ENCODE measurements at places on chromosomes 16 and 17.

DNA sequence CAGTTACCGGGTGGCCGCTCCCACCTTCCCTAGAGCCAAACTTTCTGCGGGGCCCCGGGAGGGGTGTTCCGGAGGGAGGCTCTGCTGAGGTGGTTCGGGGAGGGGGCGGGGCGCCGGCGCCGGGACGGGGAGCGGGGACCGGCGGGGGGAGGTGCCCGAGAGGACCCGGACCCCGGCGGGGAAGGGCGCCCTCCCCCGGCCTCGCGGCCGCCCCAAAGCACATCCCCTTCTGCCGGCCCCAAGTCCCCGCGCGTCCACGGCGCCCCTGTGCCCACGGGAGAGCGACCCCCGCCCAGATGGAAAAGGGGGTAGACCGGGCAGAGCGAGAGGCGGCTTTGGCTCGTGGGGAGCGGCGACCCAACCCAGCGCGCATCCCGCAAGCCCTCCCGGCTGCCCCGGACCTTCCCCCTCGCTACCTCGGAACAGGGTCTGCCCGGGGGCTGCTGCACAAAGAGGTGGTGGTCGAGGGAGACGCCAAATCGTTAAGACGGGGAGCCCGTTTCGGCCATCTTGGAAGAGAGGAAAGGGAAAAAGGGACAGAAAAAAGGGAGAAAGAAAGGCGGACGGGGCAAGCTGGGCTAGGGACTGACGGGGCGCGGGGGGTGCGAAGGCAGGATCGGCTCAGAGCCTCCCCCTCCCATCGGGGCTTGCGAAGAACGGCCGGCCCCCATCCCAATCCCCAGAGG lies 530 bp downstream of the PCGF2 start:
- no peak for DNase-seq

DNA sequence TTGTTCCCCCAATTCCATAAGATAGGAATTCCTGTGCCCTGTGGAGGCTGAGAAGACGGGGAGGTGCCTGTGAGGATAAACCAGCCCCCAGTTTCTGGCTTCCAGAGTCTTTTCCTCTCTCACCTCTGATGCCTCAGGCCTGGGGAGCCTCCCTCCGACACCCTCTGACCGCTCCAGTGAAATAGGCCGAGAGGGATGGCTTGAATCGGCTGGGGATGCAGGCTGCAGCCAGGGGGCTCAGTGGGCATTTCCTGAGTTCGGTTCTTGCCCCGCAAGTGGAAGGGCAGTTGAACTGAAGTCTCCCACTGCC lies 339.4 kb downstream of the SEC14L1 start:
- no peak for DNase-seq

- peak; percentile 12 for DNase-seq
Observed at GRCh38 chr17:77332034-77332971, 191.5 kb downstream of the SEC14L1 start.

DNA sequence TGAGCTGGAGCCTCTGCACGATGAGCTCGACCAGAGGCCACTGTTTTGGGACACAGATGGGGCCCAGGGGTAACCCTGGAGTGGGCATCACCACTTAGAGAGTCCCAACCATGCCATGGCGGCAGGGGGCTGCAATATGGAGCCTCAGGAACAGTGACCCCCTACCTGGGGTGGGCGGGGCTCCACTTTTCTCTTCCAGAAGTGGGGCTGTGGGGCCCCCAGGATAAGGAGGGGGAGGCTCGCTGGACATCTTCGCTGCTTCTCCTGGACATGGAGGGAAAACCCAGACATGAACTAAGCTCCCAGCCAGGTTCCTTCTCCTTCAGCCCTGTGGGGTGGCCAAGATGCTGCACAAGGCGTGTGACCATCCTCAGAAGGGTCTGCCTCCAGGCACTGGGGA lies 24.7 kb downstream of the CDIP1 start:
- no peak for DNase-seq

DNA sequence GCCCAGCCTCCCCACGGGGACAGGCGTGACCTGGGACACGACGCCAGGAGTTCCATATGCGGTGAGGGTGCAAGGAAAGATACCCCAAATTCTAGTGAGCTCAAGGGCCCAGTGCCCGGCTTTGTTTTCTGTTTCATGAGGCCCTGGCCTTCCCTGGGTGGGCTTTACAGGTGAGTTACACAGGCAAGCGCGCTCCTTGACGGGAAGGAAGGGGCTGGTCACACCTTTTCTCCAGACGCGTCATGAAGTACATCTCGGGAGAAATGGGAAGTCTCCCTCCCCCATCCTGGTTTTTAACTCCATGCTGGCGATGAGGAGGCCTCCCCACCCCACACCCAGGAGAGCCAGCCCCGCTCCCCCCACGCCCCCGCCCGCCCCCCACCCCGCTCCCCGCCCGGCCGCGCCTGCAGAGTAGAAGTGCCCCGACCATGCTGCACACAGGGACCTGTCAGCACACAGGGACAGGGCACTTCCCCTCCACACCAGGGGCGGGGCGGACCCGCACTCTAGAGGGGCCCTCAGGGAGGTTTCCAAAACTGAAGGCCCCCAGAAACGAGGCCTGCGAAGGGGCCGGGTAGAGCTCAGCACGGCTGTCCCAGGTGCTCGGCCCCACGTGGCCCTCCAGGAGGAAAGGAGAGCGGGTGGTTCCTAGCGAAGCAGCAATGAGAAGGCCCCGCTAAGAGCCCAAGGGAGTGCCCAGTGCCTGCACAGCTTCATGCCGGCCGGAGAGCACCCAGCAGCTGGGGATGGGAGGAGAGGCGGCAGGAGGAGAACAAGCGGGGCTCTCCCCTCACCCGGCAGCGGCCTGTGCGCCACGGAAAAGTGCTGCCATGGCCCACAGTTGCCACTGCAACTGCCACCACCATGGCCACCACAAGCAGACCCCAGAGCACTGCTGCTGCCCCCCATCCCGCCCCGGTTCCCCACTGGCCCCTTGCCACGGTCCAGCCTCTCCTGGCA lies 7.7 kb downstream of the CYB561 start:
- no peak for DNase-seq

DNA sequence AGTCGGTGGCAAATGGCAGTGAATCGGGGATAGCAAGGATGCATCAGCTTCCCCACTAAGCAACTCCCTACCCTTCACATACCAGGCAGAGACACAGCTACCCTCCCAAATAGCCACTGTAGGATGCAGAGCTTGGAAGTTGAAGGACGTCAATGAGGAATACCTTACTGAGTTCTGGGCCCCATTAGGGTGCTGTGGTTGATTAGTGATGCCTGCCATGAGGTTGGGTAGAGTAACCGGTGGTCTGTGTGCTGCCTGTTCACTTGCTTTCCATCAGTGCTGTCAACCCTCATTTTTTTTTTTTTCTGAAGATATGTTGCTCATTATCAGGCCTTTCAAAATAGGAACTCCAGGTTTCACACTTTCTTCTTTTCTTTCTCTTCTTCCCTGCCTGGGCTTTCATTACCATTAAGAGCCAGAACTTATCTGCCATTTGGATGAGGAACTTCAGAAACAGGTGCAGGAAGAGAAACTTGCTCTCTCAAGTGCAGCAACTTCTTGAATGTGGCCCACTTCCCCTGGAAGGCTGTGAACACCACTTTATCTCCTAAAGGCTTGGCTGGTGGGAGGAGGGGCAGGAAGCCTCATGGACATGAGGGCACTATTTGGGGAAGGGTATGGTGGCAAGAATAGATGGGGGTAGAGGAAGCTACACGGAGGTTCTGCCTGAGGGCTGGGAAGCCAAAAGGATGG lies 183.5 kb downstream of the NTN1 start:
- DNase-seq: no peak

DNA sequence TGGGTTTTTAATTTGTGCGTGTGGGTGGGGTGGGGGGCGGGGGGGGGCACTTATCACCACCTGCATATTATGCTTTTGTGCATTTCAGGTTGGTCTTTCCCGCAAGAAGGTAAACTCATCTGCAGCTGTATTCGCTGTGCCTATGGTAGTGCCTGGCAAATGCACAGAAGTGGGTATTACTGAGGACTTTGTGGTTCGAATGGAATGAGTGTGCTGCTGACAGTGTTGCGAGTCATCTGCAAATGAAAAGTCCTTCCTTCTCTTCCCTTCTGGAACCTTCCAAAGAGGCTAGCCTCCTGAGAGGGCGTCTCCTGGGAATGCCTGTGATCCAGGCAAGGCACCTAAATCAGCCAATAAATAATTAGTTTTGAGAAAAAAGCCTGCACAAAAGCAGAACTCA lies 532.9 kb downstream of the MAF start:
- DNase-seq: no peak

- DNase-seq: no peak
Observed at GRCh38 chr16:25048146-25048618, 33.0 kb upstream of the ARHGAP17 start.

All from lower leg skin (tissue), 4 donors.